Cardiac septum (tissue), 1 donor: ENCODE measurements at places on chromosomes 11 and 22. TPM values are rescaled to one million over a fixed set of nuclear protein-coding genes. Genes with fewer than 3 reads are reported as not detected.

DNA sequence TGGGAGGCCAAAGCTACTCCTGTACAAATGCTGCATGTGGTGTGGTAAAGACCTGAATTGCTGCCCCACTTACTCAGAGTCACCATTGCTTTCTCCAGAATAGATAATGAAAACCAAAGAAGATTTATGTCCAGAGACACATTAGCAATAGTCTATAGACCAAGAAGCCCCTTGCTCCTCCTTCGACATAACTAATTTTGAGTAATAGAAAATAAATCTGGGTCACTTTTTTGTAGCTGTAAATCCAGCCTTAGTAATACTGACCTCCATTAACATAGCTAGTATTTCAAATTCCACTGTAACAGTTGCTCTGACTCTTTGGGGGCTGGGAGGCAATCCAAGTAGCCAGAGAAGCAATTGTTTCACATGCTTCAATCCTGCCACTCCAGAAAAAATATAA, 145.9 kb downstream of the MAML2 start:
- DNase-seq: no peak

GRCh38 chr11:84056653-84057376, 770.6 kb upstream of the CCDC90B start:
- no peak for DNase-seq

DNA sequence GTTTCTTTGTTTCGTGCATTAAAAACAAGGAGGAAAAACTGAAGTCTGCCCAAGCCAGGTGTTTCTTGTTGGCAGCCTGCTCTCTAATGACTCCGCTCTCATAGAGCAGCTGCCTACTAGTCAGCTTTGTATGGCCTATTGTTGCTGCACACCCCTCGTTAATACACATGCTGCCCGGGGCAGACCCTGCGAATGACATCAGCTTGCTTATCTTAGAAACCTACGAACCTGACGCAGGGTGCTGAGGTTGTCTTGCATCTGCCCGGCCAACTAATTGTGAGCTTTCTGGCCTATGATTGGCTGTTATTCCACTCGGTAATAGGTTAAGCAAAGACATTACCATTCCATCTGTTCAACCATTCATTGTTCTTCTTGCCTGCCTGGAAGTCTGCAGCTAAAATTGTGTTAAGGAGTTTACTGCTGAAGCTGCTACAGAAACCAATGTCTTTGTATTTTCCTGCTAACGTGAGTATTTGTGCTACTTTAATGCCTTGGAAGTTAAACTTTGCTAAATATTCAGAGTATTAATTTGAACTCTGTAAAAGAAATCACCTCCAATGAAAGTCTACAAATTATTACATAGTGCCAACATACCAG, 37.5 kb downstream of the ZC3H12C start:
- no peak for DNase-seq

GRCh38 chr11:134557571-134558257, 145.7 kb upstream of the B3GAT1 start:
- peak; percentile 22 for DNase-seq

- no peak for DNase-seq
Measured at GRCh38 chr11:46718155-46719019, 626 bp upstream of the F2 start.

- DNase-seq: no peak
Measured at GRCh38 chr11:93756748-93757147, 15.3 kb downstream of the C11orf54 start.

- DNase-seq: peak; percentile 51
Measured at GRCh38 chr22:19108807-19109197, 13.4 kb downstream of the DGCR2 start.

DNA sequence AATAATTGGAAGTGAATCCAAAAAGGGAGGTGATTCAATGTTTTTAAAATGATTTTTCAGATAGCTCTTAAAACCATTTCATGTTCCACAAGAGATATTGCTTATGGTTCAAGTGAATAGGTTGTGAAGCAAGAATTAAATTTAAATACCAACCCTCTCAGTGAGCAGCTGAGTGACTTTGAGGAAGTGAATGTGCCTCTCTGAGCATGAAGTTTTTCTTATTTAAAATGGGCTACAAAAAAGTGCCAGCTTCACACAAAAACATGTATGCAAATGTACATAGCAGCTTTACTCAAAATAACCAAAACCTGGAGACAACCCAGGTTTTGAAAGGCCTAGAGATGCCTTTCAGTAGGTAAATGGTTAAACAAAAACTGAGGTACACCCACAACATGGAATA, 35.5 kb upstream of the GAB4 start:
- DNase-seq: no peak

DNA sequence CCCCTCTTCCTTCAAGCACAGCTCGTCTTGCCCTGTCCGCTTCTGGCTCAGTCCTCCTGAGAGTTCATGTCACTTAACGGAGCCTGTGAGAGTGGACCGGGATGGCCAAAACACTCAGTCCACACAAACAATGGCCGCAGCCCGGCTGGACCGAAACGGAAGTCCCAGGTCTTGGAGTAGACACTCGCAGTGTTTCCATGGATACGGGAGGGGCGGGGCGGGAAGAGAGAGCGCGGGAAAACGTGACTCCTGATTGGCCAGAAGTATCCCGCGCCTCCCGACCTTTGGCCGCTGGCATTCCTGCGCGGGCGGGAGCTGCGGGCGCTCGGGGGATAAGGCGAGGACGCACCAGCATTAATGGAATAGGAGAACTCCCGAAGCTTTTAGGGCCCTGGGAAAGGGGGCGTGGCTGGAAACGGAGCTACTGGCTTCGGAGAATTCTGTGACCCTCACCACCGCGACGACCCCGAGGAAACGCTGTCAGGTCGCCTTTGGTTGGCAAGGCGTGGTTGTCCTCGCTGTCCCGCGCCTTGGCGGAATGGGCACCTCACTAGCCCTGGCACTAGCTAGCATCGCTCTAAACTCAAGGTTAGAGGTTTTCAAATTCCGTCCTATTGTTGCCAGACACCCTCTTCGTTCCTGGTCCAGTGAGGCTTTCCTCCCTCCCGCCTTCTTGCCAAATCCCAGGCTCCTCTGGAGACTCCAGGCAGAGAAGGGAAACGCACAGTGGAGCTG, at the start of the genes NLRP14 and ZNF214:
TSS of gene NLRP14 (plus strand) at position 297 of the 735 bp plus-strand sequence. CDS start 18,108 bp downstream, outside the sequence.
TSS of gene ZNF214 (minus strand) at position 164 of the 735 bp plus-strand sequence. CDS start 17,511 bp downstream, outside the sequence.
- peak; percentile 85 for DNase-seq

- no peak for DNase-seq
Measured at GRCh38 chr11:665062-665703, 28.1 kb downstream of the DRD4 start.

DNA sequence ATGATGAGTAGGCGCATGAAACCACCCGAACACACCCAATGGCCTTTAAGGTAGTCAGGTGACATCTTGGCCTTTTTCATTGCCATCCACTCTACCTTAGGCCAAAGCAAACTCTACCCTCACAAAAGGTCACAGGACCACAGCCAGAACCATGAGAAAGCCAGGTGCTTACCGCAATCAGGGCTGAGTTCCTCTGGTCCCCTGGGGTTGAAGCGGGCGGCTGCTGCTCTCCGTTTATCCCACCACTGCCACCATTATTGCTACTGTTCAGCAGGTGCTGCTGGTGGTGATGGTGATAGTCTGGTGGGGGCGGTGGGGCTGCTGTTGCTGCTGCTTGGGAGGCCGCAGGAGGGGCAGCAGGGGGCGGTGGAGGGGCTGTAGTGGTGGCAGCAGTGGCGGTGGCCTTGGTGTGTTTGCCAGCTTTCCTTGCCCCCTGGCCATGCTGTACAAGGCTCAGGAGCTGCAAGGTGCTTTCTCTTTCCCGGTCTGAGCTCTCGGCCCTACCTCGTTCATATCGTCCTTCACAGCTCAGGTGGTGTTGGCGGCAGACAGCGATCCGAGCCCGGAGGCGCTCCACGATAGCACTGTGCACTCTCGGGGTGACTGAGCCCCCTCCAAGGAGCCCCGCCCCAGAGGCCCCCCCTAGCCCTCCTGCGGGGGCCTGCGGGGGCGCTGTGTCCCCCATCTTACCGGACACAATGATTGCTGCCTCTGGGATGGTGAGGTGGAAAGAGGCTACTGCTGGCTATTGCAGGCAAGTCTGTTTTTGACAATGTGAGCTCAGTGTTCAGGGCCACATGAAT, 1.6 kb downstream of the MAML2 start:
- peak; percentile 81 for DNase-seq

- no peak for DNase-seq
Measured at GRCh38 chr22:31085493-31085824, 4.3 kb downstream of the SMTN start.

DNA sequence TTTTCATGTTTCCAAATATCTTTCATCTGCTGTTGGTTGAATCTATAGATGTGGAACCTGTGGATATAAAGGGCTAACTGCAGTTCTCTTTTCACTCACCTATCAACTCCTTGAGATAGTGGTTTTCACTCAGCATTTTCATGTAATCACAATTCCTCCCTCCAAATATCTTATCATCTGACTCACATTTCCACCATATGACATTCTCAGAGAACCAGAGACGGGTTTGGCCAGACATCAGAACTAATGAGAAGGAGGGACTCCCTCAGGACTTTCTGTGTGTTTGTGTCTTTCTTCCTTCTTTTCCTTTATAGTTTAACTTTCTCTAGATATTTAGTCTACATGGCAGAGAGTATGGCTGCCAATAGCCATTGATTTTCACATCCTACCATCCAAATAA, 134.8 kb upstream of the DDI1 start:
- no peak for DNase-seq

The ROBO4 gene
- 15.9 TPM for total RNA-seq

The NR1H3 gene
- total RNA-seq: 7.1 TPM

The OR51M1 gene
- total RNA-seq: not detected

The SPA17 gene
- 1.8 TPM for total RNA-seq

The BRSK2 gene
- 0.16 TPM for total RNA-seq

The DRG1 gene
- 48.3 TPM for total RNA-seq
